ENCODE measurements at places on chromosomes 2 and 18.

- no peak for DNase-seq
These were observed 464.5 kb upstream of the MYT1L start for GRCh38 chr2:2795438-2796091.

DNA sequence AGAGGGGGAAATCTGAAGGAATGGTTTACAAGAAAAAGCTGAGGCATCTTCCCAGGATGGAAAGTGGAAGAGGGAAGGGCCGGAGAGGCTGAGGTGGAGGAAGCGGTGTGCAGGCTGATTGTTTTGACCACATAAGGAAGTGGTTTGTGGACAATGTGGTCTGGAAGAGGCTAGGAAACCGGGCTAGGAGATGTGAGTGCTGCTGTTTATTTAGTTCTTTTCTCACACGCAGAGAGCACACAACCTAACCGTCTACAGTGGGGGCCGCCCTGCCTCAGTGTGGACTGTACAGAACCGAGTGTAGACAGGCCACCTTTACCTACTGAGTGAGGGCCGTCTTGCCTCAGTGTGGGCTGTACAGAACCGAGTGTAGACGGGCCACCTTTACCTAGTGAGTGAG is 251.7 kb upstream of the PXDN start:
- no peak for DNase-seq

DNA sequence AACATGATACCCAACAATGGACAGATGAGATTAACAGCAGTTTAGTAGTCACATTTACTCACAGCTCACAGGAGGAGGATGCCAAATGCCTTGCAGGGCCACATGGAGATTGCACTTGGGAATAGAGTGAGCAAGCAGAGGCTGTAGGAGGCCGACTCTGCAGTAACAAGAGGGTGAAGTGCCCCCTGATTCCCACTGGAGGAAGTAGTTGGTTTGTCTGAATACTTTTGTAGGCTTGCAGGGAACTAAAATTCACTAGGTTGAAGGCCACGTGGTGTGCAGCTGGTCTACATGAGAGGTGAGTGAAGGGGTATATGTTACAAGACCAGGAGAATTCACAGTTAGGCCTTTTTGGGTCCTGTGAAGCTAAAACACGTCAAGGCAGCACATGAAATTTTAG is 419.3 kb upstream of the TNP1 start:
- DNase-seq: no peak

DNA sequence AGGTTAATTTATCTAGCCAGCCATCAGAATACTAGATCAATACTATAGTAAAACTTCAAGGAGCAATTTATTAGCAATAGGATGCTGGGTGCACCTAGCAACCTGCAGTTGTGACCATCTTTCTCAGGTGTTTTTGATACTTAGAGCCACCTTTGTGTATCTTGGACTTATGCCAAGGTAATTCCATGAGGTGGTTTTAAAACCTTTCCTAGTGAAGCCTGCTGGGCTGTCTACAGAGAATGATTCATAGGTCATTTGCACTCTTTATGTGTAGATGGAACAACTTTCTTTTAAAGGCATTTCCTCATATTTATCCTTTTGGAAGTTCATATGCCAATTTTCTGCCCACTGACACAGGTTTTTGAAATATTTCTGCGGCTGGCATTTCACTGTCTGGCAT is 1030.1 kb upstream of the POU3F3 start:
- no peak for DNase-seq

DNA sequence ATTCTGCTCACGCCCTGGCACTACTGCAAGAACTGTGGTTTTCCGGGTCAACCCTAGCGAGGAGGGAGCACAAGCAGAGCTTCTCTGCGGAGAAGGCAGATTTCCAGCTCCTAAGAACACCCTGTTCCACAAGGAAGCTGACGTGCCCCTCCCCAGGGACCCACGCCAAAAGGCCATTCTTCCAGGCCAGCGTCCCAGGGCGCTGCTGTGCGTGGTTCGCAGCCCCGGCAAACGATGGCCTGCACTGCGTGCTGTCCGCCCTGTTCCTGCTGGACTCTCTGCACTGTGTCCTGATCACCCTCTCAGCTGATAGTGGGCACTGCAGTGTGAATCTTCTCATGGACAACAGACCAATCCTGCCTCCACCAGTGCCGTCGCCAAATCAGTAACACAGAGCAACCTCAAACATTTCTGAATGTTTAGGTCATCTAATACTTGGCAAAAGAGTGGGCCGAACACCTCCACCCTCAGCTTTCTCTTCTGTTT is 49.1 kb downstream of the ADI1 start:
- DNase-seq: no peak

DNA sequence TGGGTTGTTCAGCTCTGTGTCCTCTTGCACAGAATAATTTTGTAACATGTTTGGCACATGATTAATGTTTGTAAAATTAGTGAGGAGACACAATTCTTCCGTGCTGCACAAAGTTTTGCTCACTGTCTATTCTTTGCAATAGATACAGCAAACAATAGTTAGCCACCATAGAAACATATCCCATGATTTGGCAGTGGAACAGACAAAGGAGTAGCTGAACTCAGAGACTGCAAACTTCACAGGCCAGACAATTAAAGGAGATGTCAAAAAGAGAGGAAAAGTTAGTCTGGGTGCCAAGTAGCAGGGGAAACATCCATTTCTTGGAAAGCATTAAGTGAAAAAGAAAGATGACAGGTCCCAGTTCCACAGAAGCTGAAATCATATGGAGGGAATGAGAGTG is 267.4 kb upstream of the NRXN1 start:
- DNase-seq: no peak

DNA sequence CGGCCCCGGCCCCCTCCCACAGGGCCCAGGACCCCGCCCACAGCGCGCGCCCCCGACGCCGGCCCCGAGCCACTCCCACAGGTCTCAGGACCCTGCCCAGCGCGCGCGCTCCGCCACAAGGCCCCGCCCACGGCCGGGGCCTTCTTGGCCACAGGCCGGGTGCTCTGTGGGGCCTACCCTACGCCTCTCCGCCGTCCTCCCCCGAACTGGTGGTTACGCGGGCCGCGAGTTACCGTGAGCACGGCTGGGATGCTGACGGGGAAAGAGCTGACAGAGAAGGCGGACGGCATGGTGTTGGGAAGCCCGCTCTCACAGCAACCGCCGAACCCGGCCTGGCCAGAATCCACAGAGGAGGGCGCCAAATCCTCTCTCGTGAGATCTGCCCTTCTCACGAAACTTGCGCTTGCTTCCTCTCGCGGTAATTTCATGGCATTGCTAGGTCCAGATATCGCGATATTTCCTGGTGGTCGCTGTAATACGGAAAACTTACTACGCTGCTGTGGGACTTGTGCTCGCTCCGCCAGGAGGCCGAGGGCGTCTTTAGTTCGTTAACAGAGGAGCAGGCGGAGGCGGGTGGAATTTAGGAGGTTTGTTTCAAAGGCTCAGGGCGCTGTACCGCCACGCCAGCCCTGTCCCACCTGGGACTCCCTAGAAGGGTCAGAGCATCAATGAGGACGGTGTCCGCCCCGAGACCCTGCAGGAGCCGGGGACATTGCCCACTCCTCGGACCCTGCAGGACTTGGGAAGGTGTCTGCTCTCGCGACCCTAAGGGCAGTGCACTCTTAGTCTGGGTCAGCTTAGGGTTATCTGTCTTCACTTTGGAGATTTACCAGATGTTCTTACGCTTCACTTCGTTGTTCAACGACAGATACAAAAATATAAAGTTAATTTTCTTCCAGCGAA is at the start of gene TMEM18:
TMEM18 (minus strand) TSS at position 351 of the 903 bp plus-strand sequence; CDS start at position 290, 61 bp downstream.
- peak; percentile 86 for DNase-seq

GRCh38 chr18:48901145-48902022 is 49.4 kb downstream of the SMAD7 start:
- no peak for DNase-seq

- DNase-seq: no peak
These were observed 71.4 kb downstream of the MARCHF4 start for GRCh38 chr2:216300906-216301305.

GRCh38 chr2:27085673-27086089 is 891 bp upstream of the KHK start:
- DNase-seq: peak; percentile 14

DNA sequence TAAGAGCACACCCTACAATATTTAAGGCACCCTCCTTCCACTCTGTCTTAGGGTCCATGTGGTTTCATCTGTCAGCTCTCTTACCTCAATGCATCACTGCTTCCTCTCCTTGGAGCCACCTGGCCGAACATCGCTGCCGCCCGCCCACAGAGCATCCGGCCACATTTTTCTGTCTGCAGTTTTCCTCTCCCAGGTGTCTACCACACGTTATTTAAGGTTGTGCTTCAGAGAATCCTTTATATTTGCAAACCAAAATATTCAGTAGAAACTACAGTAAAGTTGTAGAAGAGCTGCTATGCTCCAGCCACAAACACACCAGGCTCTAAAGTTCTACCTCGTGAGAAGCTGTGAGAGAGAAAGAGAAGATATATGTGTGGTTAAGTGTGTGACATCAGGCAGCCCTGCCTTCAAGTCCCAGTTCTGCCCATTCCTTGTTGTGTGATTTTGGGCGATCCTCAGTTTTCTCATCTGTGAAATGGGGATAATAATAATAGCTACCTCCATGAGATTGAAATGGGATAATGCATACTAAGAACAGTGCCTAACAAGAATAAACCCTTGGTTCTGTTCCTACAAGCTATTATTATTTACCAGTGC is 4.9 kb upstream of the STK17B start:
- DNase-seq: peak; percentile 72

- no peak for DNase-seq
These were observed 72.4 kb downstream of the CERS6 start for GRCh38 chr2:168528469-168528868.

DNA sequence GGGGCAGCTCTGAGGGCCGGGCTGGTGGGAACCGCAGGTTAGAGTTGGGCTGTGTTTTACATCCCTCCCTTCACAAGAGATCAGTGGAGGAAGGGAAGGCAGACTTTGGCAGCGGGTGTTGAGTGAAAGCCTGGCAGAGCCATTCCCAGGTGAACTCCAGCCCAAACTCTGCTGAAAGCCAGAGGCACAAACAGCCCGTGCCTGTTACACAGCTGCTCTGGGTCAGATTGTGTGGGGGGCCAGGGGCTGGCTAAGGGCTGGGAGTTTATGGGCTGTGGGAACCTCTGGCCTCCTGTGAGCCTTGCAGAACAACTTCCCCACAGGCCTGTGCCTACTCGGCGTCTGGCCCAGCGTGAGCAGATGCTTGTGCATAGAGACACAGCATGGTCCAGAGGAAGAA is 286.8 kb downstream of the CLIP4 start:
- no peak for DNase-seq

DNA sequence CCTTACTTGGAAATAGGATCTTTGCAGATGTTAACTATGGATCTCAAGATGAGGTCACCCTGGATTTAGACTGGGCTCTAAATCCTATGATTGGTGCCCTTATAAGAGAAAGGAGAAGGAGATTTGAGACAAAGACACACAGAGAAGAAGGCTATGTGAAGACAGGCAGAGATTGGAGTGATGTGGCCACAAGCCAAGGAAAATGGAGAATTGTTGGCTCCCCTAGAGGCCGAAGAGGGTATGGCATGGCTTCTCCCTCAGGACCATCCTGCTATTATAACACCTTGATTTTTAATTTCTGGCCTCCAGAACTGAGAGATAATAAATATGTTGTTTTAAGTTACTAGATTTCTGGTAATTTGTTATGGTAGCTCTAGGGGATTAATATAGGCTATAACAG is 7.6 kb downstream of the CYBRD1 start:
- DNase-seq: no peak

DNA sequence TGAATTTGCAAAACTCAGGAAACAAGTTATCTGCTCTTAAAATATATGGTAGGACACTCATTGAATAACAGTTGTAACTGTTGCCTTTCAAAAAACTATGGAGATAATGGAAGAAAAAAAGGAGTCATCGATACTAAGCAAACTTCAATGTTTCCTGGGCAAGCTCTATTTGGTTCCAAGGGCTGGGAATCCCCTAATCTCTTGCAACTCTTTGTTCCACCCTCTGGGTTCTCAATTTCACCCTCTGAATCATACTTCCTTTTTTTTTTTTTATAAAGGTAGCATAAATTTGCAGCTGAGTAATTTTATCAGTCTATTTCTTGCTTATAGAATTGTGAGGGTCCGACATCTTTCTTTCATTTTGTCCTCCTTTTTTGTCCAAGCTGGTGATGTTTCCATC is 36.7 kb downstream of the SLC9A4 start:
- DNase-seq: no peak

DNA sequence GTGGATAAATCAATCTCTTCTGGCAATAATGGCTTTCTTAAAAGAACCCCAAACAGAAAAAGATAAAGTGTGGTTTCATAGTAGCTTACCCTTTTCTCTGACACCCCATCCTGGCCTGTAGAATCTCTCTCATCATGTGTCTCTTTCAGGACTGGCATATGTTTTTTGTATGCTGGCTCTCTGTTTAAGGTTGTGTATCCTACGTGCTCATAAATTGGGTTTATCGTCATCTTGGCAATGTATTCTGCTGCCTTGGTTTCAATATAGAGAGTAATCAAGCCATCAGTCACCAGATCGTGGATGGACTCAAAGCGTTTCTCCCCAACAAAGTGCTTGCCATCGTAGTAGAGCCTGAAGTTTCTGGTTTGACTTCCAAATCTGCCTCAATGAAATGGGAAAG is 113.5 kb upstream of the CHRNA1 start:
- DNase-seq: no peak

GRCh38 chr2:179255129-179255528 is 9.5 kb downstream of the SESTD1 start:
- DNase-seq: no peak

GRCh38 chr2:171149986-171150693 is 10.6 kb downstream of the TLK1 start:
- no peak for DNase-seq

- DNase-seq: no peak
These were observed 191.7 kb downstream of the ANKRD36C start for GRCh38 chr2:95799892-95800291.

DNA sequence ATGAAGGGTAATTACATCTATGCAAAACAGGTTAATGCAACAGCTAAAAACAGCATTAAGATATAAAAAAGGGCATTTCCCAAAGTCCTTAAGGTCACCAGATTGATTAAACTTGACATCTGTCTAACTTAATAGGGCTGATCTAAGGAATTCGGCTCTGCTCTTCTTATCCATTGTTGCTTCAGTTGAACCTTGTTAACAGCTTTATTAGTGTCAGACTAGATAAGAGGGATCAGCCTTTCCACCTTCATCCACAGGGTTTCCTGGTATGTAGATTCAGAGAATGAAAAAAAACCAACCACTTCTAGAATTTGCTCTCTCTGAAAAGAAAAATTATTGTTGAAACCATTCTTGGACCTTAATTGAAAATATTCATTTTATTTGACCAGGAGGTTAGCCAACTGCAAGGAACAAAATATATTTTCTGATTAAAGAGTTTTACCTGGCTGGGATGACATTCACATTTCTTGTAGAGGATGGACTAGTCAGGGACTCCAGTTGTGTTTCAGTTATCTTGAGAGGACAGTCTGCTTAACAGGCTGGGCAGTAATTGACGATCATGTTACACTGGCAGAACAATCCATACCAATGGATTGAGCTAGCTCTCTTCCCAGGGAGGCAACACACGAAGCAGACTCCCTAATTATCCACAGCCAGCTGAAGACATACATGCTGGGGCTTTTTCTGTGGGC is 357.4 kb upstream of the ACVR2A start:
- DNase-seq: no peak

GRCh38 chr2:198715302-198715835 is 742.4 kb downstream of the SATB2 start:
- no peak for DNase-seq

- DNase-seq: no peak
These were observed 389.1 kb downstream of the NYAP2 start for GRCh38 chr2:225788571-225789094.

GRCh38 chr2:3839476-3839875 is 136.1 kb downstream of the DCDC2C start:
- DNase-seq: no peak

- DNase-seq: no peak
These were observed 3.4 kb upstream of the TET3 start for GRCh38 chr2:73981081-73982001.

- no peak for DNase-seq
These were observed 204.2 kb downstream of the LOXHD1 start for GRCh38 chr18:46452820-46453219.
